ENCODE measurements at places on chromosomes 4 and X.

GRCh38 chr4:7861440-7861881 lies 78.2 kb downstream of the AFAP1 start:
- ATAC-seq: peak; percentile 55

DNA sequence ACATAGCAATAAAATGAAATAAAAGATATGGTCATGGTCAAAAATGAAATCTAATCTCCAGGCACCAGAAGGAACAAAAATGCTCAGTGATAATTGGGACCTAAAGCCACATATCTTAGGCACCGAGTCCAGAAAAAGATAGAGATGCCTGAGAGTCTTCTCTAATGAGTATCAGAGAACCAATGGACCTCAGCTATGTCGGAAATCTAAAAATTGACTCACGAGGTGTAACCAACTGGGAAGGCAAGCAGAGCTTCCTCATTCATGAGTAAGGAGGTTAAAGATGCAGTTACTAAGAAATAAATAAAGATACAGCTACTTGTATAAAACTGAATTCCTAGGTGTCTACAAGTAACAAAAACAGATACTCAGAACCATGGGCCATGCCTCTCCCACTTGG lies 72.1 kb downstream of the KLHL34 start:
- ATAC-seq: no peak

- no peak for ATAC-seq
Measured at GRCh38 chr4:143253166-143253565, 68.4 kb downstream of the USP38 start.

DNA sequence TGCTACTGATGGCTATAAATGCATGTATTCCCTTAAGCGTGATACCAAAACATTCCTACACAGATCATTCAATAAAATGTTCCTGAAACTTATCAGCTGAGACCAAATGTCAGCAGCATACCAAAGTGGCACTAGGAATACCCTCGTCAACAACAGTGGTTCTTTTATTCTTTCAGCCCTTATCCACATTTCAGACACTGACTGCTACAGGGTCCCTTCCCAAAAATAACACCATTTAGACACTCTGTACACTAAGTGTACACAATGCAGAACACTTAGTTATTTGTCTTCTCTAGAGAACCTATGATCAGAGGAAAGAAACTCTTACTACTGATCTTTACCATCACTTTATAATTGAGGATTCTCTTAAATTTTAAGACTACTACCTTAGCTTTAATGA lies 94.1 kb downstream of the ATRX start:
- ATAC-seq: no peak

DNA sequence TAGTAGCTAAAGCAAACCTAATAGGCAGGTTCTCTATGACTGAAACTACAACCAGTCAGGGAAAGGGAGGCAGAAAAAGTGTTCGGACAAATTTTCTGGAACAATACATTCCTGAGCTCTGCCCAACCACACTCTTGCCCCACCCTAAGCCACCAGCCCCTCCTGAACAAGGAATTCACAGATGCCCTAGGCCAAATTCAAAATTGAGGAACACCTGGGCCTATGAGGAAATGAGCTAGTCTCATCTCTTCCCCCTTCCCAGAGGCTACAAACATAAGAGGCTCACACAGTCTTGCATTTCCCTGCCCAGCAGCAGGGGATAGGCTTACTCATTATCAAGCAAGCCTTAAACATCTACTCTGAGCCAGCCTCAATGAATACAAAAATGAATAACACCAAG lies 284.7 kb downstream of the ZNF674 start:
- no peak for ATAC-seq

DNA sequence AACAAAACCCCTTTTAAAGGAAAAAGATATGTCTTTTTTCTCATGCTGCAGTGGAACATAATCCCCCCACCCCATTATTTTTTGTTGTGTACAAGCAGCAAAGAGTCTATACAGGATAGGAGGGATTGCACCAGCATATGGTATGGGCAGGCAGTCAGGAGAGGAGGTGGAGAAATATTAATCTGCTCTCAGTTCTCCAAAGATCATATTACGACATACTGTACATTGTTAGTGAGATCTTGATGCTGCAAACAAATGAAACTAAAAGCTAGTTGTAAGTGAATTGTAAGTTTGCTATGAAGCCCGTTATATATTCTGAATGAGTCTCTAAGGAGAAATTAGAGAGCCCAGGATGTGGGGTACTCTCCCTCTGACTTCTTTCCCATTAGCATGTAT lies 75.3 kb downstream of the RAPGEF2 start:
- ATAC-seq: no peak

DNA sequence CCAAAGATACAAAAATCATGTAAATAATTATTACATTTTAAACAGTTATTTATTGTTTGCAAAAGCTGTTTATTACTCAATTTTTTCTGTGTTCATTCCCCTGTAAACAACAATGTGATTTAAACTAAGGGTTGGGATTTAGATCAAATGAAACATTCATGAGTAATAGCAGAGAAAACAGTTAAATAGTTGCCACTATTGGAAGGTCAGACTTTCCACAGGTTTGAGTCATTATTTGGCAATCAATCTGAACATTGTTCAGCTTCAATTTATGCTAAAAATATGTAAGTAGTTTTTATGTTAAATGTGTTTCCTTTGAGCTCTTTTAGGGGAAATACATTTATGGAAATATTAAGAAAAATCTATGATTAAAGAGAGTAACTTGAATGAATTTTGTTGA lies 144.9 kb downstream of the STIM2 start:
- ATAC-seq: no peak

GRCh38 chr4:98996056-98996764 lies 689 bp downstream of the METAP1 start:
- no peak for ATAC-seq
